PC-9 (cell line): ENCODE measurements at places on chromosomes 3 and 15.

GRCh38 chr3:152148579-152148978 lies 120.2 kb upstream of the MBNL1 start:
- DNase-seq: no peak

- no peak for DNase-seq
These were observed 53.8 kb downstream of the IQSEC1 start for GRCh38 chr3:13019243-13020095.

GRCh38 chr15:93118904-93119303 lies 29.9 kb upstream of the RGMA start:
- DNase-seq: no peak

DNA sequence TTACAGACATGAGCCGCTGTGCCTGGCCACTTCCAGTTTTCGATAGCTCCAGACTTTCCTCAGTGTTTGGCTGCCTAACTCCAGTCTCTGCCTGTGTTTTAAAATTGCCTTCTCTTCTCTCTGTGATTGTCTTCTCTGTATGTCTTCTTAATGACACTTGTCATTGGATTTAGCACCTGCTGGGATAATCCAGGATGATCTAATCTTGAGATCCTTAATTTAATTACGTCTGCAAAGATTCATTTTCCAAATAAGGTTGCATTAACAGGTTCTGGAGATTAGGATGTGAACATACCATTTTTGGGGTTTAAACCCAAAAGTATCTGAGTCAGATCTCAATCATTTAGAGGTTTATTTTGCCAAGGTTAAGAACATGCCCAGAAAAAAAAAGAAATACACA lies 222.2 kb upstream of the PDZRN3 start:
- no peak for DNase-seq

DNA sequence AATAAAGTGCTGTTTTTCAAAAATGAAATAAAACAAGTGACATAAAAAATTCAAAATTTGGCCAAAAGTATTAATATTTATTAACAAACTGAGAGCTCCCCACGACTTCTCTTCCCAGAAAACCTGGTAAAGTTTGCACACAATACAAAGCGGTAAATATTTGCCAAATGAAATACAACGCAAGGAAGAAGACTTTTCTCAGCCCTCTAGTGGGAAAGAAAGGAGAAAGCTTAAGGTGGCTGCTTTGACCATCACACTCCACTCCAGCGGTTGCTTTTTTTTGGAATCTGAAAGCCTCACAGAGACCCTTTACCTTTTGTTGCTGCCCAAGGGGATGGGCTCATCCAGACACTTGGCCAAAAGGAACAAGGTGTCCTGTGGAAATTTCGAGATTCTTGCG lies 1.1 kb upstream of the GK5 start:
- DNase-seq: no peak

DNA sequence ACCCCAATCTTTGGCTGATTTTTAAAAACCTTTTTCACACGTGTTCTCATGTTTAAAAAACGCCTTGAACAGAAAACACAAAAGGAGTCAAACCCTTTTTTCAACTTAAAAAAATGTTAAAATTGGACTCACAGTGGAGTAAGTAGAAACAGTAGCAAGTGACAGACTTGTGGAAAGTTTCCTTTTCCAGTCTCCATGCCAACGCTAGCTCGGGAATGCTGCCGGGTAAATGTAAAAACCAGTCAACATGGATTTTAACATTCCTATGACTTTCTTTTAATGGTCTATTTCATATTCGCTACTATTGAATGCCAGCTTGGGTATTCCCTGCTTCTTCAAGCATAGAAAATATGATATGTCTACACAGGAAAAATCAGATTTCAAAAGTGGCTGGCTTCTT lies 1.6 kb upstream of the PROK2 start:
- DNase-seq: no peak

GRCh38 chr15:55270291-55270690 lies 19.3 kb downstream of the RAB27A start:
- no peak for DNase-seq

DNA sequence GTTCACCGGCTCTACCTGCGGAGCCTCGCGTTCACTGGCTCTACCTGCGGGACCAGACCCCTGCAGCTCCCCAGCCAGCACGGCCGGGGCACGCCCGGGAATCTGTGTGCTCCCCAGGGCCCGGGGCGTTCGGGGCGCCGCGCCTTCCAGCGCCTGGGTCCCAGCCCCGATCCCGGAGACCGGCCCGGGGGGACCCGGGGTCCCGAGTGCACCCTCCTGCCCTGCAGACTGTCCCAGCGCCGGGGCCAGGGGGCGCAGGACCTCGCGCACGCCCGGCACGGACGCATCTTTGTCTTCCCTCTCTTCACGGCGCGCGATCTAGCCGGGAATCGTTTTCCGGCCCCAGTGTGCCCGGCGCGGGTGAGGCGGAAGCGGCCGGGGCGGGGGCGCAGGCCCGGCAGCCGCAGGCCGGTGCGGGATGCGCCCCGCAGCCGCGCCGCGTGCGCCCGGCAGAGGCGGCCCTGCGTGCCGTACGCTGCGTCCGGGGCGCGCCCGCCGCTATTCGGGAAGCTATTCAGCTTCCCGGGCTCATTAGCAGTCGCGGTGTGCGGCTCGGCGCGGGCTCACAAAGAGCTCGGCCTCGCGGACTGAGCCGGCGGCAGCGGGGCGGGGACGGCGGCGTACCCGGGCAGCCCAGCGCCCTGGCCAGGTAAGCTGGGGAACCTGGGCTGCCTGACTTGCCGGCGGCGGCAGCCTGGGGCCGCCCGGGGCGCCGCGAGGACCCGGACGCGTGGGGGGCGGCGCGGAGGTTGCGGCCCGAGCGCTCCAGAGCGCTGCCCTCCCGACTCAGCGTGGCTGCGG lies at the start of gene APBA2:
TSS of gene APBA2 (plus strand) at position 345 of the 801 bp plus-strand sequence. CDS start 167,911 bp downstream, outside the sequence.
- DNase-seq: no peak

- DNase-seq: no peak
These were observed 139.3 kb upstream of the SOX2 start for GRCh38 chr3:181572432-181572831.

- DNase-seq: no peak
These were observed 91.6 kb downstream of the SCN11A start for GRCh38 chr3:38960042-38960622.
